ENCODE measurements at places on chromosomes 2 and 18.

DNA sequence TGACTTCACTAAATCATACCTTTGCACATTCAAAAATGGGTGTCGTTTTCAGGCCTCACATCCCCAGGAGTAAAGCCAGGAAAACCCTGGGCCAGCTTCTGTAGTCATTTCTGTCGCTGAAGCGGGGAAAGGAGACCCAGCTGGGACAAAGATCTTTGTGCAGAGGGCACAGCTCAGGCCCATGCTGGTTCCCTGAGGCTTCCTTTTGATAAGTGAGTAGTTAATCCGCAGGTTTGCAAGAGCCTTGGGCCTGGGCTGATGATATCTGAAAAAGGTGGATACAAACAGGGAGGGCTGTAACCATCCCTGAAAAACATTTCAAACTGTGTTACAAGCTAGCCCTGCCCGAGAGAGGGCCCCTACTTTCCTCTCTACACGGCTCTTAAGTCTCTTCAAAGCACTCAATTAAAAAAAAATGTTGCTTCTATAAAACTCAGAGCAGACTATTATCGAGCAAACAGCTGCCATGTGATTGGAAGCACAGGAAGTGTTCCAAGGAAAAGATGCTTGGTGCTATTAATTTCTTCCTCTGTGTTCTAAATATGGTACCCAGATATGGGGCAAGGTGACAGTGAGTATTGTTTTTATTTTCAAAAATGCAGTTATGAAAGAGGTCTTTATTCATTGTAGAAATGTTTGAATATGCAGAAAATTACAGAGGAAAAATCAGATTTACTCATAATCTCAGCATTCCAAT is 117.2 kb downstream of the LNPK start:
- no peak for DNase-seq

DNA sequence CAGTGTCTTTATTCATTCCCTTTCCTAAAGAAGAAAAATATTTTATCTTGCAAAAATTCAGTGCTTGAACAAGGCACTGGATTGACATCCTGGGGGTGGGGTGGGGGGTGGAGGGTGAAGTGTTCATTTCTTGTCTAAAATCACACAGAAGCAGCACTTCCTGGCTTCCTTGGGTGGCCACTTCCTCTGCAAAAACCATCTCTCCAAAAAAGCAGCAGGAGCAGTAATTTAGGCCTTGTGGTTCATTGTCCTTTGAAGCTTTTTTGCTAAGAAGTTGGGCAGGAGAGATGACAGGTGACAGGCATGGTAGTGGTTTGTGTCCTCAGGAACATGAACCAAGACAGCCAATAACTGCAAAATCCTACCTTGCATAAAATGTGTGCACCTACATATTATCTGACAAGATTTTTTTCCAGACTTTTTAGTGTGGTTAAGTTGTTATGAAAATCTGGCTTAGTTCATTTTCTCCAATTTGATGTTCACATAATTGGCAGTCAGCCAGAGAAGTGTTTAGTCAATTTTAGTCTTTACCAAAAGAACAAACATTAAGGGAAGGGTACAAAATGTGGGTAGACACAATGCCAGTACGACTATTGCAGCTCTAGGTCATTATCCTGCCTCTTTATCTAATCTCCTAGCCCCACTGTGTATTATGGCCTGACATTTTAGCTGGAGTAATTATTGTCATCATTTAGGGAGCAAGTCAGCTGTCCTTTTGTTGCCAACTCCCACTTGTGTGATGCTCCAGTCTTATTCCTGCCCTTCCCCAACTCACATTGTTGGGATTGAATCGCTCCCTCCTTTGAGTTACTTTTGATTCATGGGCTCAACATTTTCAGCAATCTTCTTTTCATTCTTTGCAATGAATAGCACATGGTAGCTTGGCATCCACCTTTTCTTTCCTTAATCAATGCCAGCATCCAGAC is 177.2 kb downstream of the MYO3B start:
- DNase-seq, result no peak

- DNase-seq, result no peak
Observed at GRCh38 chr2:60406192-60406591, 147.3 kb downstream of the BCL11A start.

GRCh38 chr2:24658531-24659202 is 134.5 kb downstream of the PTRHD1 start:
- DNase-seq, result no peak

DNA sequence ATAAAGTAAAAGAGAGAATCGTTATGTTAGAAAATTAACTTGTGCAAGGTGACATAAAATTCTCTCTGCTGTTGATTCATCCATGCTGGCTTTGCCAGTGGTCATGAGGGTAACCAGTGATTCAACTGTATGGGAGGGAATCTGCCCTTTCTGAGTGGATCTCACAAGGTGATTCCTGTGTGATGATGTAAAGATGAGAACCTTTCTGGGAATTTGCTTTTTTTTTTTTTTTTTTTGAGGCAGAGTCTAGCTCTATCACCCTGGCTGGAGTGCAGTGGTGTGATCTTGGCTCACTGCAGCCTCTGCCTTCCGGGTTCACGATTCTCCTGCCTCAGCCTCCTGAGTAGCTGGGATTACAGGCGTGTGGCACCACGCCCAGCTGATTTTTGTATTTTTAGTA is 23.3 kb downstream of the RAB31 start:
- no peak for DNase-seq

GRCh38 chr2:196513796-196514526 is 125.6 kb upstream of the CCDC150 start:
- DNase-seq, result no peak
